ENCODE measurements at places on chromosomes 5 and 9.

- DNase-seq = no peak
These were observed 103.2 kb upstream of the BASP1 start for GRCh38 chr5:17114233-17114632.

- no peak for DNase-seq
These were observed 98.9 kb upstream of the SPATA31D4 start for GRCh38 chr9:81829195-81829882.

GRCh38 chr5:143938230-143938629 lies 126.3 kb downstream of the HMHB1 start:
- no peak for DNase-seq

DNA sequence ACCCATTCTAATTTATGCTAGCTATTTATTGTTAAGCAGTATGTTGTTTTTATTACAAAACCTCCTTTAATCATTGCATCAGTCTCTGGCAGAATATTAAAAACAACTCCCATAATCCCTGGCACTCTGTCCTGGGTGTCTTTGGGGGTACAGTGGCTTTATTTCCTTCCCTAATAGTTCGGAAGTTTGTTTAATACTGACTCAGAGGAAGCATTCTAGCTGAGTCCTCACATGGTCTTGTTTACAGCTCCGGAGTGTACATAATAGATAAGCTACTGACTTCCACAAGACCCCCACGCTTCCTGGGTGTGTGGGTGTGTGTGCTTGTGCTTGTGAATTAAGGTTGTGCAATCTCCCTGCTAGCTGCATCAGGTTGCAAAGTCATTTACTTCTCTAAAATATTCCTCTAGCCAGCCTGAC lies 149.8 kb upstream of the CDKN2B start:
- no peak for DNase-seq

DNA sequence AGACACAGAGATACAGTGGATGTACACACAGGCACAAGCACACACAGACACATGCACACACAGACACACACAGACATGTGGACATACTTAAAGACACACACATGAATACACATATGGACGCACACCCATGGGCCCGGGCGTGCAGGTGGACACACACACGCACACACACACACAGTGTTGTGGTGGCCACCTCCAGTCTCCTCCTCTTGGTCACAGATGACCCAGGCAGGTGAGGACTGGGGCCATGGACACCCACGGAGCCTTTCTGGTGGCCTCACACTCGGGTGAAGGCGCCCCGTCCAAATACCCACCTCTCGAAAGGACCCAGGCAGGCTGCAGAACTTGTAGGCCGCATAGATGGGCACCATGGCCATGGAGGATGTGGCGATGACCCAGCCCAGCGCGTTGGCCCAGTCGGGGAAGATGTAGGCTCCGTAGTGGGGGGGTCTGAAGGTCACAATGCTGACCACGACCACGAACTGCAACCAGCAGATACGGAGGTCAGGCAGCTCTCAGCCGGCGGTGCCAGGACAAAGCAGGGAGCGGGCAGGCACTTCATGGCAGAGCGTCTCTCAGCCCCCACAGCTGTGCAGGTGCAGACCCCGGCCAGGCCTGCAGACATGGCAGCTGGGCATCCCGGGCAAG lies 42.5 kb downstream of the SLC6A3 start:
- no peak for DNase-seq

DNA sequence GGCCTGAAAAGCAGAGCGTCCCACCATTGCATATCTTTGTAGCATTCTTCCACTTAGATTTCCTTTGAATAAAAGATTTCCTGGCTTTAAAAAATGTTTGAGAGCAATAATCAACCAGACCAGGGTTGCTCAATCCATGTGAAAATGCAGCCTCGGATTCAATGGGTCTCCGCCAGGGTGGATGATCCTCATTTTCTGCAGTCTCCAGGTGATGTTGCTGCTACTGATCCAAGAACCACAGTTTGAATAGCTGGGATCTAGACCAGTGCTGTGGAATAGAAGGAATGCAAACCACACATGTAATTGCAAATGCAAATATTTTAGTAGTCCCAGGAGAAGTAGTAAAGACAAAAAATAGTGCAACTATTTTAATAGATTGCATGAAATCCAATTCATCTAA lies 317.6 kb downstream of the IRX1 start:
- DNase-seq = no peak

GRCh38 chr5:176550275-176550831 lies 1.2 kb downstream of the CDHR2 start:
- no peak for DNase-seq

DNA sequence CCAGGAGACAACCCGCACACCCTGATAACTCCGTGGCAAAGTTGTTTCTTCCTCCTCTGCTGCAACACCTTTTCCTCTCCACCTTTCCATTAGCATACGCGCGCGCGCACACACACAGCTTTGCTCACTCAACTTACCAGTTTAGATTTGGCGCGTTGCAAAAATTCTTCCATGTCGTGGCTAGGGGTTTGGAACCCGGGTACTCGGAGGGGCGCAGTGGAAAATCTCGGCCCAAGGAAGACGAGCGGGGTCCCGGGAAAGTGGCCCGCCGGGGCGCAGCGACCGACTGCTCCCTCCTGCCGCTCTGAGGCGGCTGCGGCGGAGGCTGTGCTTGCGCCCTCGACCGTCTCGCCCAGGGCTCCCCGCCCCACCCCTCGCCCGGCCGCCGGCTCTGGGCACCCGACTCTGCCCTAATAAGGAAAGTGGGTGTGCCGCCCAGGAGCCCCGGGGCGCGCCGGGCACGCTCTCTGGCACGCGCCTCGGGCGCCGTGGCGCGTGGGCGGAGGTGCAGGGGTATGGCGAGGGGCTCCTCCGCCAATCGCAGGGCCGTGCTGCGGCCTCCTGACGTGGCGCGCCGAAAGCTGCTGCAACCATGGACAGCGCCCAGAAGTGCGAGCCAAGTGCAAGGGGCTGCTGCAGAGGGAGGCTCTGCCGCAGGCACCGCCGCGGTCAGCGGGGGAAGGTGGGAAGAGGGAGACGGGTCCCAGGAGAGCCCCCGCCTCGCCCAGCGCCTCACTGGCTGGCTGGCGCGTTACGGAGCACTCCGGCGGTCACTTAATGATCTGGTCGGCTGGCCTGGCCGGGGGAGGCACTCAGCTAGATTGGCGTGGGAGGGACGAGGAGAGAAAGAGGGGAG lies at the start of gene PRUNE2:
PRUNE2 (minus strand) TSS at position 324 of the 856 bp plus-strand sequence; CDS start at position 173, 151 bp downstream.
- peak; percentile 87 for DNase-seq

- peak; percentile 13 for DNase-seq
These were observed 38.7 kb upstream of the UBTD2 start for GRCh38 chr5:172322028-172322965.

- DNase-seq = no peak
These were observed 708.8 kb downstream of the MTRR start for GRCh38 chr5:8577792-8578191.

GRCh38 chr5:162837155-162837554 lies 600.2 kb upstream of the CCNG1 start:
- DNase-seq = no peak

GRCh38 chr5:92944337-92944736 lies 636.7 kb downstream of the NR2F1-AS1 start:
- DNase-seq = no peak

DNA sequence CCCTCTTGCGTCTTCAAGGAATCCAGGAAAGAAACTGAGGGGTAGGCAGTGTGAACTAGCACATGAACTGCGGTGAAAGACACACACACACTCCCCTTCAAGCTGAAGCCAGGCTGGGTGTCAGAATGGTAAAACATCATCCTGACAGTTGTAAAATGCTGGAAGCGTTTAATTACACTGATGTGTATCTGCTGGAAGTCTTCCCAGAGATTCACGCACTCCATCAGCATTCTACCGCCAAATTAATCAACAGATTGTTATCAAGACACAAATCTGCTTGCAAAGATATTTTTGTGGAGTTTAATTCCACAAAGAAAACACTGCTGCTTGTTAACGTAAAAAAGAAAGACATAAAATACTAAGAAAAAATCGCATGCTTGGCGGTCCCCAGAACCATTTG lies 241.0 kb upstream of the NFIL3 start:
- no peak for DNase-seq

- DNase-seq = no peak
These were observed 16.7 kb downstream of the CEL start for GRCh38 chr9:133078486-133078885.

DNA sequence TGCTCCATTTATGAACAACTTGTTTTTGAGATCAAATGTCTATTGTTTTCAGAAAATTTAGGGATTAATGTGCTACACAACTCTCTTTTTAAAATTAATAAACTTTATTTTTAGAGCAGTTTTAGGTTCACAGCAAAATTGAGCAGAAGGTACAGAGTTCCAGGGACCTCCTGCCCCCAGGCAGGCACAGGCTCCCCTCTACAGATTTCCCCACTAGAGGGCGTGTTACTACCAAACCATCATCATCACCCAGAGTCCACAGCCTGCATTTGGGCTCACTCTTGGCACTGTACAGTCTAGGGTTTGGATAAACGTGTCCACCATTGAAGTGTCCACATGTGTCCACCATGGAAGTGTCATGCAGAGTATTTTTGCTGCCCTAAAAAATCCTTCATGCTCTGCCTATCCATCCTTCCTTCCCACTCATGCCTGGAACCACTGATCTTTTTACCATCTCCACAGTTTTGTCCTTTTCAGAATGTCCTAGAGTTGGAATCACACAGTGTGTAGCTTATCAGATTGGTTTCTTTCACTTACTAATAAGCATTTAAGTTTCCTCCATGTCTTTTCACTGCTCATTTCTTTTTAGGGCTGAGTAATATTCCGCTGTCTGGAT lies 61.7 kb downstream of the MRPL36 start:
- DNase-seq = no peak

- DNase-seq = no peak
These were observed 148.9 kb downstream of the DAB2IP start for GRCh38 chr9:121800376-121800775.

GRCh38 chr9:134391319-134392231 lies 65.3 kb downstream of the RXRA start:
- no peak for DNase-seq

DNA sequence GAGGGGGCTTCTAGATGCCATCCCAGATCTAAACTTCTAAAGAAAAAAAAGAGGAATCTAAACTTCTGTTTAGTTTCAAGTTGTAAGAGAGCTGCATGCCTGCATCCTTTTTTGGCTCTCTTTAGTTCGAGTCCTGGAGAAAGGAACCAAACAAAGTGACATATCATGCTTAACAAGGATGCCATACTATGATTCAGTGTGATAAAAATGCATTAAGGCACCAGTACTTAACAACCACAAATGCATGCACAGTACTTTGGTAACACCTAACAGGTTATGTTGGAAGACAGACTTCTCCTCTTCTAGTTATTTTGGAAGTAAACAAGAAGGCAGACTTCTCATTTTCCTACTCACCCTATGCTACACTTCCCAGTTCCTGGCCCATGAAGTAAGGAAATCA lies 27.3 kb downstream of the NME5 start:
- DNase-seq = no peak

DNA sequence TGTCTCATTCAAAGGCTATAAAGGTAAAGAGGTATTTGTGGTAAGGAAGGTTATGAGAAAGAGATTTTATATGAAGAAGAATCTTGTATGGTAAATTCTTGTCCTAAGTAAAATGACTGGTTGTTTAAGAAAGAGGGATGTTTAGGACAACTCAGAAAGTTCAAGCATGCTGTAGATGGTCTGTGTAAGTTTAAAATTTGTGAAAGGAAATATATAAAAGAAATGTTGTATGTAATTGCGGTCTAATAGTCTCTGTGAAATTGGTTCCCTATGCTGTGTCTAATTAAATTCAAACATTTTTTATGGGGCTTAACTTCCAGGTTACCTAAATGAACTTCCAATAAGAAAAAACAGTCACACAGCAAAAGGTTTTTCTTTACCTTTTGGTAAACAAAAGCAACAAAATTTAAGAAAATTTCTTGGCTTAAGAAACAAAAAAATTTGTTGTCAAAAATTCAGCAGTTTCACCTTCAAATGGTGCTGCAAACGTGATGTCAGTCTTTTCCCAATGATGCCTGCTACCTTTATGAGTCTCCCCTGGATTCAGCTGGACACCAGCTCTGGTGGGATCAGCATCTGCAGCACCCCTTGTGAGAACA lies 83.0 kb upstream of the FCN1 start:
- no peak for DNase-seq

DNA sequence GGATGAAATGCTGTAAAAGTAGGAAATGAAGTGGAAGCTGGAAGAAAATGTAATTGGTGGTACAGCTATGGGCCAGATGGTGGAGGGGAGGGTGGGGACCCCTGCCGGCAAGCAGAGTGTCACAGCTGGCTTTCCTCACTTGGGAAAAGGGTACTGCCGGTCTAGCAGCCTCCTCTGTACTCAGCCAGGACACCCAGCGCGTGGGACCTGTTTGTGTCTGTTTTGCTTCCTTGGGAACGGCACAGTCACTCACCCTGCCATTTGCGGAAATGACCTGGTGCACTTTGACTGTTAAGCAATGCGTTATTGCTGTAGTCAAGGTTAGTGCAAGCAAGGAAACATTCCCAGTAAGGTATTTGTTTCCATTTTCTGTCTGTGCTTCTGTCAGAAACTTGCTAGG lies 10.1 kb downstream of the TMEM252 start:
- DNase-seq = no peak

DNA sequence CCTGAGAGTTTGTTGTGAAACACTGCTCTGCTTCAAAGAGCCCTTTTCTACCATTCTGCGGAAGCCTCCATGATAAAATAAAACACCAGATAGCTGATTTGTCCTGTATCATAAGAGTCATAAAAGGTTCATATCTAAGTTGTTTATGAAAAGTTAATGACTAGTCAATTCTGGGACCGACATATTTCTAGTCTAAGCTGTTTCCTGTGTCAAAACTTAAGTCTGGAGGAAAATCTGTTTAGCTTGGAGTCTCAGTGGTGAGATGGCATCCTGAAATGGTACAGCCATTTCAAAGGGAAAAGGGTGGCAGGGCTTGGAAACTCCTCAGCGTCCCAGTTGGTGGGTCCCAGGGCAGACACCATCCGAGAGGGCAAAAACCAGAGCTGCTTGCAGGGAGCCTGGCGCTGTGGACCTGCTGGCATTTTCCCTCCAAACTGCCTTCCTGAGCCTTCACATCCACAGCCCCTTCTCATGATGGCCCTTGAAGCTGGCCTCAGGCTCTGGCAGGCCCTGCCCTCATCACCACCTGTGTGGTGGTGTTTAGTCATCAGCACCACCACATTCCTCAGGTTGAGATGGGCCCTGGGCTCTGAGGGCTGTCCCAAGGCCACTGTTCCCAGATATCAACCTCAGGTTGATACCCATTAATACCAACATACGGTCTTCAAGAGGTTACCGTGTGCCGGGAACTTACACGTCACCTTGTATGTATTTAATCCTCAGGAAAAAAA lies 184.0 kb downstream of the HSPA4 start:
- no peak for DNase-seq
